ENCODE measurements at places on chromosomes 5 and 9.

GRCh38 chr5:65203746-65204145 is 278.0 kb downstream of the ADAMTS6 start:
- DNase-seq, result no peak

DNA sequence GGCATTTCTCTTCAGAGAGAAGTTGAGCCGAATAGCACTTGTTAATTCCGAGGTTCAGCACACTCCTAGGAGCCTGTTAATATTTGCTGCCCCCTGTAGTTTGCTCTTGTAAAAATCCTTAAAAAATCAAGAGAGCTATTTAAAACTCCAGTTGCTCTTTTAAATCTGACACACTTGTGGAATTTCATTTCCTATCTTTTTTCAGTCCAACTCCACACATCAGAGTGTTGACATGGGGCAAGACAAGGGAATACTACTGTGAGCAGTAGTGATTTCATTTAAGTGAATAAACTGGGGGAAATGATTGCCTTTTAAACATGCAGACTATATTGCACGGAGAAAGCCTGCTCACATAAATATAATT is 1096.3 kb upstream of the DMAC1 start:
- no peak for DNase-seq

DNA sequence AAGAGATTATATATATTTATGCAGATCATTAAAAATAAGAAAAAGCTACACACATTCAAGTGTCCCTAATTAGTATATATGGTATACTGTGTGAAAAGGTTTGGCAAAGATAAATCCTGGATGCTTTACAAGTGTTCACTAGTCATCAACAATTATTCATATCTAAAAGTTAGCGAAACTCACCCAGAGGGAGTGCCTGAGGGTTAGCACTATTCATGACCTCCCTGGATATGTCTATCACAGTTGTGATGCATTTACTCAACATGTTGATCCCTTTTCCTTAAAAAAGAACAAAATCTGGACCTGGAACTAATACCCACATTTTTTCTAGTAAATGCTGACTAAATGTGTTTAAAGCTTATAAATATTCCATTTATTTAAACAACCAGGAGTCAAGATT is 273.0 kb upstream of the SMC2 start:
- no peak for DNase-seq

GRCh38 chr5:107223066-107223465 is 447.7 kb downstream of the EFNA5 start:
- DNase-seq, result no peak

DNA sequence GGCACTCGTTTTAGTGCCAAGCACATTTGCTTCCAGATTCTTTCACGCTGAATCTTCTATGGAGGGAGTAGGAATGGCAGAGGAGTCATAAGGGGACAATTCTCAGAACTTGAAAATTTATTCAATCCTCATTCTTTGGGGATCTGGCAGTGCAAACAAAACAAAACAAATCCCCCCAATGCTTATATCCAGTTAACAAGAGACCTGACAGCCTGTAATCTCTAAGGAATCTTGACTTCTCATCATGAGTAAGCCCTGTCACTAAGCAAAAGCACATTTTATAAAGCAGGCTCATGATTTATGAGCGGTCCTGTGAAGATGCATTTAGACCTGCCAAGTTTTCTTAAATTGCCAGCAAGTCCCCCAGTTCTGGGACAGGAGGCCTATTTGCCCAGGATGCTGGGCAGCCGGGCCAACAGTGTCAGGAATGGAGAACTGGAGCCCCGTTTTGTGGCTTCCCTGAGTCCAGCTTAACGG is 513.9 kb downstream of the CTNND2 start:
- DNase-seq, result no peak

- no peak for DNase-seq
Measured at GRCh38 chr9:81598123-81598497, 91.2 kb downstream of the TLE1 start.

- peak; percentile 58 for DNase-seq
Measured at GRCh38 chr5:36875790-36876298, 725 bp upstream of the NIPBL start.

DNA sequence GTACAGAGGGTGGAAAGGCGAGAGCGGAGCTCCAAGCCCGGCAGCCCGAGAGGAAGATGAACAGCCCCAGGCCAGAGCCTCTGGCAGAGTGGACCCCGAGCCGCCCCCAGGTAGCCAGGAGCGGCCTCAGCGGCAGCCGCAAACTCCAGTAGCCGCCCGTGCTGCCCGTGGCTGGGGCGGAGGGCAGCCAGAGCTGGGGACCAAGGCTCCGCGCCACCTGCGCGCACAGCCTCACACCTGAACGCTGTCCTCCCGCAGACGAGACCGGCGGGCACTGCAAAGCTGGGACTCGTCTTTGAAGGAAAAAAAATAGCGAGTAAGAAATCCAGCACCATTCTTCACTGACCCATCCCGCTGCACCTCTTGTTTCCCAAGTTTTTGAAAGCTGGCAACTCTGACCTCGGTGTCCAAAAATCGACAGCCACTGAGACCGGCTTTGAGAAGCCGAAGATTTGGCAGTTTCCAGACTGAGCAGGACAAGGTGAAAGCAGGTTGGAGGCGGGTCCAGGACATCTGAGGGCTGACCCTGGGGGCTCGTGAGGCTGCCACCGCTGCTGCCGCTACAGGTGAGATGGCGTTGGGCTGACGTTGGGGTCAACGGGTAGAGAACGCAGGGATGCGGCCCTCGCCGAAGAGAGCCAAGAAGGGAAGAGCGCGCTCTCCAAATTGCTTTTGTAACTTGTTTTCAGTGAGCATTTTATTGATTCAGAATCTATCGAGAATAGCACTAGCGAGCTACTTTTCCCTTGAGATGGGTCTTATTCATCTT is at the start of gene PTGER4:
Gene PTGER4, plus strand, starts transcription at position 3 of the 769 bp plus-strand sequence. CDS start 1,079 bp downstream, outside the sequence.
- DNase-seq, result no peak

DNA sequence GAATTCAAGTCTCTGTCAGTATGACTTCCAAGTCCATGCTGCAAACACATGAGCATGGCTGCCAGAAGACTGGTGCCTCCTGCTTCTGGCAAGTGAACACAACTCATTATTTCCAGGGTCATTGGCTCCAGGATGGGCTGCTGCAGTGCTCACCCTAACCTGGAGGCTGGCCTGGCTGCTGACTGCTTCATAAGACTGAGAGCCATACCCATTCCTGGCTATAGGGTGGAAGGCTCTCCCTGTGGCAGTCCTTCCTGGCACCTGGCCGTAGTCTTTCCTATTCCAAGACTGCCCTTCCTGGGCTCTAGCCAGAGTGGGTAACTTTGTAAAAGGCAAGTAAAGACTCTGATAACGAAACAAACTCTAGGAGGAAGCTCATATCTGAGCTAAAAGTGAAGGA is 51.2 kb downstream of the CXXC5 start:
- DNase-seq, result no peak

- no peak for DNase-seq
Measured at GRCh38 chr5:73921741-73922140, 295.7 kb downstream of the ARHGEF28 start.

GRCh38 chr9:131762356-131762932 is 22.6 kb upstream of the RAPGEF1 start:
- peak; percentile 40 for DNase-seq

- DNase-seq, result no peak
Measured at GRCh38 chr9:21096172-21096900, 18.6 kb upstream of the IFNB1 start.

All from stimulated activated CD8-positive, alpha-beta memory T cell treated with anti-CD3 and anti-CD28 coated beads, Interleukin-4, amount 100 ng/mL, for 1 hour (primary cell).